ENCODE measurements at places on chromosomes 12 and 14.
A peak's percentile ranks its signal among the peaks of the same experiment; 100 is the strongest.

GRCh38 chr12:23887055-23887835 lies 62.2 kb downstream of the SOX5 start:
- no peak for DNase-seq

GRCh38 chr12:51942501-51943000 lies 8.9 kb upstream of the ACVR1B start:
- no peak for DNase-seq

- DNase-seq: no peak
These were observed 16.3 kb upstream of the BEGAIN start for GRCh38 chr14:100603341-100604120.

DNA sequence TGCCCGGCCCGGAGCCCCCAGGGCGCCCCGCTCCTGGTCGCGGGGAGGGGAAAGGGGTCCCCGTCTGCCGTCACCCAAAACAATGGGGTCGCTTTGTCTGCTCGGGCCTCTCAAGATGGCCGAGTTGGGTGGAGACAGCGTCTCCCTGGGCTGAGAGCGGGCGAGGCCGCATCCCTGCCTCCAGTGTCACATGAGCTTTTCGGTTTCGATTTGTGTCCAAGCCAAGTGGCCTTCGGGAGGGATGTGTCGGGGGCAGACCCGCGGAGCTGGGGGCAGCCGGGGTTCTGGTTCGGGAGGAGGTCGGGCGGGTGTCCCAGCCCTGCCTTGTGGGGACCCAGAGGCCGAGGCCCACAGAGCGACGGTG lies 790 bp downstream of the DYNC1H1 start:
- DNase-seq: peak; percentile 53

GRCh38 chr14:20624495-20625070 lies 16.9 kb downstream of the OR6S1 start:
- DNase-seq: peak; percentile 38

GRCh38 chr14:58873228-58873953 lies 235.6 kb downstream of the DACT1 start:
- DNase-seq: no peak

- DNase-seq: no peak
These were observed 1.7 kb downstream of the C12orf76 start for GRCh38 chr12:110046451-110047187.

DNA sequence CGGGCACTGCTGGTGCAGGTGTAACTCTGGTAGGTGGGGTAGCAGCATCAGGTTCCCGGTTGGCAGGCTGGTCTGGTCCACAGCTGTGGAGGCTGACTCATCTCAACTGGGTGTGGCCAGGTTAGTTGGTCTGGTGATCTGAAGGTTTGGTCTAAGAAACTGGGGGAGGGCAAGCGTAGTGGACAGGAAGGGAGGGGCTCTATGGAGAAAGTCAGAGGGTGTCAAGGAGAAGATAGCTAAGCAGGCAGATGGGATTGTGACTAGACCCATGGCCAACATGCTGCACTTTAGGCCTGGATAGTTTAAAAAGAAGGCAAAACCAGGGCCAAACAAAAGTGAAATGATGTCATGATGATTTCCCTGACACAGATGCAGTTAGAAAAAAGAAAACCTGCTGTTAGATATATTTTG lies 7.9 kb downstream of the TRIM9 start:
- DNase-seq: no peak

Measured in activated CD4-positive, alpha-beta T cell treated with anti-CD3 and anti-CD28 coated beads, Interleukin-2, amount 50 U/mL, for 1 hour (primary cell).